ENCODE measurements at places on chromosomes 3 and 15.

DNA sequence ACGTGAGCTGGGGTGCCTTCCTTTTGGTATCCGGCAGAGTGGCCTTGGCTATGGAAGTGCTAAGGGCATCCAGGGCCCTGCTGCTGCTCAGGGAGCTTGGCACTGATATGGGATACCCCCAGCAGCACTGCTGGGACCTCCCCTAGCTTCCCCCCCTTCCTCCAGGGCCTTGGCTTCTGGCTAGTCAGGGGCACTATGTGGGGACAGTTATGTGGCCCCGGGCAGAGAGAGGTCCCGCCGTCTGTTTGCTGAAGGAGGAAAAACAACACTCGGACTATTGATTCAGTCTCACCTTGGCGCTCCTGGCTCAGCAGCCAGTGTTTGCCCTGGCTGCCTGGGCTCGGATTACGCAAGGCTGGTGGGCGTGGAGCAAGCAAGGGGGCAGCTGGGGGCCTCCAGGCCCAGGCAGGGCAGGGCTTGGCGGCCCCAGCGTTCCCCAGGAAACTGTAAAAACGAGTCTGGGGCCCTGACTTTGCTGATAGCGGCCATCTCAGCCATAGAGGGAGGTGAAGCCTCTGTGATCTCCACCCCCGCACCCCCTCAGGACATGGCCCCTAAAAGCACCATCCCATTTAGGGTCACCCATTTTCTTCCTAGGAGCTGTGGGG lies 5.7 kb downstream of the FURIN start:
- no peak for DNase-seq

DNA sequence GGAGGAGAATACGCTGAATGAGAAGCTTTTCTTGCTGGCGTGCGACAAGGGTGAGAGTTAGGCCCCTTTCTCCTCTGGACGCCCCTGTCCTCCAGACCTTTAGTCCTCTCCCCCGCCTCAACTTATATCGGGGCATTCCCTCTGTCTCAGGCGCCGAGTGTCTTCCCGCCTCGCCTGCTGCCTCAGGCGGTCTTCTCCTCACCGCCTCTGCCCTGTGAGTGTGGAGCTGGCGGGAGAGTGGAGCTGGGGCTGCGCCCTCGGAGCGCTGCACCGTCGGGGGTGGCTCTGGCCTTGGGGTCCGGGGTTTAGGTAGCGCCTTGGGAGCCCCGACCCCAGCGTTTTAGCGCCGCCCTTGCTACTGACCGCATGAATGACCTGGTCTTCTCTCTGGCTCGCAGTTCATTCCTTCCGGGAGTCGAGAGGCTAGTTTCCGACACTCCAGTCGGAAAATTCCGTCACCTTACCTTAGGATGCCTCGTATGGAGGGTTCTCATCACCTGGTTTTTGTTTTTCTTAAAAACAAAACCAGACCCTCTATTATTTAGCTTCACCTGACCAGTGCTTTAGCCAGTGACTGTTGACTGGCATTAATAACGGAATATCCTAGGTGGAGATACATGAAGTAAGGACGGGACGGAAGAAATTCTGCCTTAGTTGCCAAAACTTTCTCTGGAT lies 985 bp downstream of the TRPC1 start:
- DNase-seq: no peak

- no peak for DNase-seq
Measured at GRCh38 chr3:76551739-76552138, 488.2 kb upstream of the ROBO2 start.

DNA sequence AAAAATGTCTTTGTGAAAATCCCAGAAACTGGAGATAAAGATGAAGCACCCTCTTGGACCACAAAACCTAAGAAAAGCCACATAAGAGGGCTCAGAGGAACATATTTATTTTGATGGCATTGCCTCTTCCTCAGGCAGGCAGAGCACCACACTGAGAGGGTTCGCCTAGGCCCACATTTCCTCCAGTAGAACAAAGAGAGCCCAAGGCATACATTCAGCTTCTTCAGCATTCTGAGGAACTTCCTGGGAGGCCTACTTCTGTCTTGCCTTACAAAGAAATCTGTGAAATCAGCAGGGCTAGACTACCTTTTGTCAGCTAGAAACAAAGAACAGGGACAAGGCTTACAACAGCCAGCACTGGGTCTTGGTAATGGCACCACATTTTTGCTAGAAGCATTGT lies 1325.3 kb downstream of the SI start:
- no peak for DNase-seq

DNA sequence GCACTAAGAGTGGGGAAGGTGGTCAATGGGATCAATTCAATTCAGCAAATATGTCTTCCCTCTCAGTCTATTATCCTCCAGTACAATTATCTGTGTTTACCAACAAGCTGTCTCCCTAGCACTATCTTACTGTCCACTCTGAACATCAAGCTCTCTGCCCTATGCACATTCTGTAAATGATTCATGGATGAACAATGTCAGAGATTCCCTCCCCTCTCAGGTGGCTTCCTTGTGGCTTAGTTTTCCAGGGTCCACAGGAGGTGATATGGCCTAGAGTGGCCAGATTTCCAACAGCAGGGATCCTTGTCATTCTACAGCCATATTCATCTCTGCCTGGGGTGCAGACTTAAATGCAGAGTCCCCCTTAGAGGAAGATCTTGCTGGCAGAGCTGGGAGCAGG lies 225.1 kb downstream of the UACA start:
- no peak for DNase-seq

- DNase-seq: no peak
Measured at GRCh38 chr3:47961815-47962606, 54.2 kb downstream of the MAP4 start.
